ENCODE measurements at places on chromosomes 5 and 9.

GRCh38 chr5:126615286-126615685, 14.5 kb downstream of the PHAX start:
- no peak for DNase-seq

DNA sequence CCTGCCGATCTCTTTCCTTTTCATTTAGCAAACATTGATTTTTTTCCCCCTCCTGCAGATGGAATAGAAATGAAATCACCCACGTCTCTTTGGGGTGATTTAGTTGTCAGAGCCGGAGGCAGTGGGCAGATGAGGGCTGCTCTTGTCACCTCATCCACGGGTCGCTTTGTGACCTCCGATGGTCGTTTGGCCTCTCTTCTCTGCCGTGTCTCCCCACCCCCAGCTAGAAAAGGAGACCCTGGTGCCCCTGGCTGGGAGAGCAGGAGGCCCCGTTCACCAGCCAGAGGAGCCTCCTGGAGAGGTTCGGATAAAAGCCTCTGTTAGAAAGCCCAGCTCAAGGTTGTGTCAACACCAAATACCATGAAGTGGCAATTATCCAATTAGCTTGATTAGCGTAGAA, 21.6 kb upstream of the RXRA start:
- peak; percentile 97 for DNase-seq

DNA sequence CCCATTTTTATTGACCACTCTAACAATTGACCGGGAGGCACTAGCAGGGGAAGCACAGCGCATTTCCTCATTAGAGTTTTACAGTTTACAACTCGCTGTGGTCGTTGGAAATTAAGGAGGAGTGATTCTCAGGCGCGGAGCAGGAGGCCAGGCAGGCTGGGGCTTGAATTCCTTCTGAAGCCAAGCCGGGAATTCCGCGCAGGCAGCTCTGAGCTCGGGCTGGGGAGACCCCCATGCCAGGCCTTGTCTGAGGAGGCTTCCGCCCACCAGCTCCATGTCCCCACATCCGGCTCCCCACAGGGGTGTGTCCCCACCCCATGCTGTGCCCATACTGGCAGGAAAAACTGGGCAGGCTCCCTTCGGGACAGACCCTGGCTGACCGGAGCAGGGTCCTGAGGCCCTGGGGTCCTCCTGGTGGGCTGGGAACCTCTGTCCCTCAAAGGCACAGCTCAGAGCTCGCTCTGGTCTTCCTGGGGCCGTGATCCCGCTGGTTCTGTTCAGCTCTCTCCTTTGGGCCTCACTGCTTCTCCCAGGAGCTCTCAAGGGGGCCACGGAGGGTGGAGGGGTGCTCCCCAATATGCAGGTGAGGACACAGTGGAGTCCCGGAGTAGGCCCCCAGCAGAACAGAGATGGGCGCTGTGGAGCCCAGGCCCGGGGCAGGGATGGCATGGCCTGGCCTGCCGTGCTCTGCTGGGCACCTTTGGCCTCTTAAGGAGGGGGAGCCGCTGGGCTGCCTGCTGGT, 1.3 kb upstream of the NRARP start:
- DNase-seq, result no peak

DNA sequence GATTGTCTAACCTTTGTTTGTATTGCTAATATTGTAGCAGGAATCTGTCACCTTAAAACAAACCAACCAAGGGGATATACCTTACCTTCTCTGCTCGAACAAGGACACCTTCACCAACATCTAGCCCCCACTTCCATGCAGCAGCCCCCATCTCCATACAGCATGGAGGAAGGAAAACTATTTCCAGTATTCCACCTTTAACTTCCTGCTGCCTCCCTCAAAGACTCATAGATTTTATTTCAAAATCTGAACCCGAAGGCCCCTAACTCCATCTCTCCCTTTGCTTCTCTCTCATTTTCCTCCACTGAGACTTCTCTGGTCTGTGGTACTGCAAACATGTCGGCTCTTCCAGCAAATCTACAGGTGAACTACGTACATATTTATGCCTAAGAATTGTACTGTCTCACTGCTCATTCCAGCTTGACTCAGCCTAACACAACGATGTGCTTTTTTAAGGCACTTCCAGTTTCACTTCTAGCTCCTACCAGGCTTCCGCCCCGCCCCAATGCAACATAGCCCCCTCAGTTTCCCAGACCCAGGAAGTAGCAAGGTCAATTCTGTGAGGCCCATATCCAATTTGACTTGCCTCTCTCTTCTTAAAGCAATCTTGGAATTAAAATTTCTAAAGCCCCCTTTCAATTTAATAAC, 70.7 kb upstream of the RNF38 start:
- no peak for DNase-seq

DNA sequence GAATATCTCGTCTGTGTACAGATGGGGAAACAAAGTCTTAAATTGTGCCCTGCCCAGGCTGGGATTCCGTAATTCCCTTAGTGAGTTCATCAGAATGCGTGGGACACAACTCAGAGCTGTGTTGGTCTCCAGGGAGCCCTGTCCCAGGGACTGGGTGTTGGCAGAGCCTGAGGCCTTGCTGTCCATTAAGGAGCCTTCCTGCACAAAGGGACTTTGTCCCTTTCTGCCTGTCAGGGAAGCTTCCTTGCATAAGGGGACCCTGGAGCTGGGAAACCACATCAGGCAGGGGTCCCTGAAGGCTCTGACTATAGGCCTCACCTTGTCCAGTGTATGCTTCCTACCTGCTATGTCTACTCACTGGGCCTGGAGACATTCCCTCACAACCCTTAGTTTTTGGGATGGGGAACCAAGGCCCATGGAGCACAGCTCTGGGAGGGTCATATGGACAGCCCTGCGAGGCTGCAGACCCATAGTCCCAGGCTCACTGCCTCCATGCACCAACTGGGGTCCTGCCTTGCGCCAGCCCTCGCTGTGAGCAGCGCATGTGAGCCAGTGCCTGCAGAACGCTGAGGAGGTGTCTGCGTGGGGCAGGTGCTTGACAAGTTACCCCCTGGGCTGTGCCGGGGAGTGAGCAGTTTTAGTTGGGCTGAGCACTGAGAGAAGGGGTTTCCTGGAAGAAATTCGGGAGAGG, 1.6 kb downstream of the CARD19 start:
- no peak for DNase-seq

- no peak for DNase-seq
These were observed 525.2 kb upstream of the TRPC7 start for GRCh38 chr5:136890431-136891148.

- DNase-seq, result no peak
These were observed 44.1 kb downstream of the DCP2 start for GRCh38 chr5:113020461-113021273.

GRCh38 chr5:169710675-169711074, 73.6 kb downstream of the DOCK2 start:
- no peak for DNase-seq

GRCh38 chr5:133121611-133122150, 69.9 kb downstream of the HSPA4 start:
- DNase-seq, result no peak

DNA sequence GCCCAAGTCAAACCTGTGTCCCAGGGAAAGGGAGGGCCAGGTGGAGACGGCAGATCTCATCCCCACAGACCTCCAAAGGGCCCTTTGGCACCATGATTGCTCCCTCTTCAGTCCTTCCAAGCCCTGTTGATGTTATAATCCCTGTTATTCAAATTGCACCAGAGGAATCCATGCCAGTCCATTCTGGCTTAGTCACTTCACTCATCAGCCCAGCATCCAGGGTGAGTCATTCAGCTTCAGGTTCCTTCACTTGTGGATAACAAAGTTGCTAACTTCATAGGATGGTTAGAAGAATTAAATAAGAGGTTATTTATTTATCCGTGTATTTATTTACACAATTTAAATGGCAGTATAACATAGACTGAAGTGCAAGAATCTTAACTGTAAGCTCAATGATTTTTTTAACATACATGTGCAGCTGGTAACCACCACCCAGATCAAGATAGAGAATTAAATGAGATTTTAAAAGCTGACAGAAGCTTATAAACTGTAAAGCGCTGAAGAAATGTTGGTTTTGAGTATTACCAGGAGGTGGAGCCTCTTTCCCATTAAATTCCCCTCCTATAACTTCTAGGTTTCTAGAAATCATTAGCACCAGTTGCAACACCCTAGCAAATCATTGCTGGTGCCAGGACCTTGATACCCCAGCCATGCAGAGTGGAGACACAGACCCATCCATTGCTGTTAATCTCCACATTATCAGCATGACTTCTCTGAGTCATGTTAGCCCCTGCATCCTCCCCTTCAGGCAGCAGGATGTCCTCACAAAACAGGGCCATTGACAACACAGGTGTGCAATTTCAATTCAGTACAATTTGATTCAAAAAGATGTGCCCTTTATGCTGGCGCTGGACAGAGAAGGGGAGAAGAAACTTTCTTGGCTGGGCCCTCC, 77.4 kb downstream of the SEC61B start:
- DNase-seq, result peak; percentile 5

DNA sequence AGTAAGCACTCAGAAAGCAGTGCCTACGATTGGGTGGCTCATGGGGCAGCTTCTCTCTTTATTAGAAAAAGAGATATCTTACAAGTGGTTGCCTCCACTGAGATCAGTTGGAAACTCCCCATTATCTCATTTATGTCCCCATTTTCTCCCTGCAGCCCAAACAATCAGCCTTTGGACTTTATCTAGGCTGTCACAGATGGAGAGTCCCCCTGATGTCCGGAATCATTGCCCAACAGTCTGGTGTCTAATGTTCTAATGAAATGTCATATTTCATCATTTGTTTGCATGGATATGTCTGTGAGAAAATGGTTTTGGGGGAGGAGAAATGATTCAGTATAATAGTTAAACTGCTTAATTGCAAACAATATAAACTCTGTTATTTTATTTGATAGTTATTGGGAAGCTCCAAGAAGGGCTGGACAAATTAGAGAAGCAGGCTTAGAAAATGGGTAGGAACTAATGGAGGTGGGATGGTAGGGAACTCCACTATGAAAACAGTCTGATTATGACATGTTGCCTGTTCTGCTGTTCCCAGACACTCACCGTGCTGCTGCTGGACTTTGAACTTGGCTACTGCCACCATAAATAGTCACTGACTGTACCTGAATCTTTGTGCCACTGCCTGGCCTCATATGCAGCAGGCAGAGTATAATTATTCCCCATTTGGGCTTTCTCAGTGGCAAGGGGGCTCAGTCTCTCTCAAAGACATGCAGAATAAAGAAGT, 38.3 kb upstream of the SMAD5 start:
- no peak for DNase-seq

DNA sequence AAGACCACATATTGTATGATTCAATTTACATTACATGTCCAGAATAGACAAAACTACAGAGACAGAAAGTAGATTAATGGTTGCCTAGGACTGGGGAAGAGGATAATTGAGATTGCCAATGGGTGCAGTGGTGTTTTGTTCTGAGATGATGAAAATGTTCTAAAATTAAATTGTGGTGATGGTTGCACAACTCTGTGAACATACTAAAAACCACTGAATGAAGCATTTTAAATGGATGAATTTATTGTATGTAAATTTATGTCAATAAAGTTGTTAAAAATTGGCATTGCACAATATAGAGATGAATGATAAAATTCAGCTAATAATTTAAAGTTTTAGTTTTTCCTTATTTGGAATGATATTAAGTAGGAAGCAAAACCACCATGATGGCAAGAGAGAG, 109.5 kb upstream of the NR4A3 start:
- DNase-seq, result no peak

- no peak for DNase-seq
These were observed 89.4 kb downstream of the RGS7BP start for GRCh38 chr5:64595031-64595855.

DNA sequence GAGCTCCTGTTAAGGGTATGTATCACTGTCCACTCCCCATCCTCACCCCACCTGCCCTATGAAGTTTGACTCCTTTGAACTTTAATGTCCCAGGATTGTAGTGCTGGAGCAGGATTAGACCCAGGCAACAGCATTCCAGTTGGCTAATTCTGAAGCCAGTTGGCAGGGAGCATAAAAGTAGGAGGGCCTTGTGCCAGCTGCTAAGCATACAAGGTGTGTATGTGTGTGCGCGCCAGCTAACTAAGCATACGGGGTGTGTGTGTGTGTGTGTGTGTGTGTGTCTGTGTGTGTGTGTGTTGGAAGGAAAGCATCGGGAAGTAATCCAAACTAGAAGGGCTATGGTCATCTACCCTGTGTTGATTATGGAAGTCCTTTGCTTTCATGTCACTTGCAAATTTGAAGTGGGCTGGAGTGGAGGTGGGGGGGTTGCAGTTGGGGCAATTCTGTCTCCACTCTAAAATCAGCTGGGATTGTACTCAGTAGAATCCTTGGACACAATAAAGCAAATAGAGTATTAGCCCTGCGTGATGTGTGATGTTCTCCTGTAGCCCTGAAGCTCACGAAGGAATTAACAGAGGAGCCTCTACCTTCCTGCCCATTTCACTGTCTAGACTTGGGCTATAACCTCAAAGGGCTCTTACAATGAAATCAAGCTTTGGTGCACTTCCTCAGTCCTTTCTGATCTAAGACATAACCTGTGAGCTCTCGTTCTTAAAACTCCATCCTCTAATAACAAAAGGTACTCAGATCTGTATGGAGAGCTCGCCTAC, 26.9 kb downstream of the HMGCR start:
- DNase-seq, result no peak

GRCh38 chr5:141558150-141558549, 60.6 kb downstream of the DIAPH1 start:
- DNase-seq, result no peak

GRCh38 chr5:56026863-56027300, 32.1 kb upstream of the IL6ST start:
- DNase-seq, result no peak

GRCh38 chr5:174531782-174532191, 192.6 kb upstream of the MSX2 start:
- DNase-seq, result peak; percentile 40

GRCh38 chr5:42991404-42992087, 48.6 kb downstream of the ANXA2R start:
- DNase-seq, result no peak

DNA sequence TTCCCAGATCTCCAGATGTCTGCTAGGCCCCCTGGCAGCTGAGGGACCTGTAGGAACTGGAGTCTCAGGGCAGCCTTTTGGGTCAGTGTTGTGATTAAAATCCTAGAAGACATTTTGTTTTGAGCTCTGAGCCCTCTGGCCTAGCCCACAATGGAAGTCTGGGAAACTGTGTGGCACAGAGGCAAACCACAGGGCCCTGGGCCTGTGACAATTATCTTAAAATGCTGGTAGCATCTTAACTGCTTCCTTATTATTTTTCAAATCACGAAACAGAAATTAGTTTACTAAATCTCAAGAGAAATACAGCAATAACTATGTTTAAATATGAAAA, 125.5 kb downstream of the STARD4 start:
- no peak for DNase-seq

GRCh38 chr9:93673839-93674334, 97.5 kb downstream of the PHF2 start:
- no peak for DNase-seq

- no peak for DNase-seq
These were observed 40.1 kb downstream of the GGTA1 start for GRCh38 chr9:121459513-121459912.

- no peak for DNase-seq
These were observed 79.9 kb downstream of the OLFM1 start for GRCh38 chr9:135167356-135167755.

- no peak for DNase-seq
These were observed 63.7 kb downstream of the HABP4 start for GRCh38 chr9:96513622-96514021.

GRCh38 chr5:140642718-140643117, 3.5 kb downstream of the TMCO6 start:
- no peak for DNase-seq

- no peak for DNase-seq
These were observed 225.0 kb upstream of the ANKRD55 start for GRCh38 chr5:56457887-56458812.

- no peak for DNase-seq
These were observed 27.7 kb downstream of the NR2F1 start for GRCh38 chr5:93610581-93611272.

- peak; percentile 14 for DNase-seq
These were observed 373.6 kb upstream of the SGCD start for GRCh38 chr5:155953335-155953734.

- no peak for DNase-seq
These were observed 22.2 kb upstream of the SLC1A3 start for GRCh38 chr5:36584009-36584875.

Measured in NCI-H1436 (cell line).